ENCODE measurements at places on chromosomes 3 and 15.

- no peak for DNase-seq
These were observed 95.2 kb downstream of the SEMA6D start for GRCh38 chr15:47812470-47812999.

DNA sequence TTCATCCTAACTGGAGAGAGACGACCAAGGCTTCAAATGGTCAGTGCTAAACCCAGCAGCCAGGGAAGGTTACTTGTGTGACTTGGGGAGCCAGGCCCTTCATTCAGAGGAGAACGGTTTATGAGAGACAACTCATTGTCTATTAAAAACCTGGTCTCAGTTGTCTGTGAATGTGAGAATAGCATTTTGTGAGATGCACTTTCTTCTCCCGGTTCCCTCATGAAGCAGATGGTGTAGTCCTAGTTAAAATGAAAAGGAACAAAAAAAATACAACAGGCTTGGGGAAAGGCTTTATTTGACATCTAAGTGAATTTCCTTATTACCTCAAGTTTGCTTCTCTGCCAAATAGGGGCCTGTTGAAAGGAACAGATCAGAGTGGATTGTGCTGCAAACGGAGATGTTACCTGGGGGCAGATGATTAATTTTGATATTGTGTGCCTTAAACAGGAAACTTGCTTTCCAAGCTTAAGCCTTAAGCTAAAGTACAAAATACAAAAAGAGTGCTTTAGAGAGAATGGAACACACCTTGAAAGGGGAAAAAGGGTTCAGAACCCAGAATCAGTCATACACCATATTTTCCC is 202.7 kb upstream of the BHLHE40 start:
- no peak for DNase-seq

- no peak for DNase-seq
These were observed 166.4 kb downstream of the ATG7 start for GRCh38 chr3:11438646-11439045.

DNA sequence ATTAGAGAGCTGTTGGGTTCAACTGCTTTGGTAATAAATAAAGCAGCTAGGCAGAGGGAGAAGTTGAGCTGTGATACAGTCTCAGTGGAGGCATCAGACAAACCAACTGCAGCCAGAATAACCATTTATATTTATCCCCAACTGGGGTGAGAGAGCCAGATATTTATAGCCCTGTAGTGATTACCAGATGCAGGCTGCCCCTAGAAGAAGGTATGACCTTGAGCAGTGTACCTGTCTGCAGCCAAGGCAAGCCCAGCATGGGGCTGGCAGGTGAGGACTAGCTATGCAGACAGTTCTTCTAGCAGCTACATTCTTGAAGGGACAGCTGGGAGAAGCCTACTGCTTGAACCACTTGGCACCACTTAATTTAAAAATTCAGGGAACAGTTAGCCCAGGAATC is 144.4 kb upstream of the EPHA3 start:
- DNase-seq = no peak

GRCh38 chr3:186004209-186004608 is 66.4 kb upstream of the TRA2B start:
- no peak for DNase-seq

DNA sequence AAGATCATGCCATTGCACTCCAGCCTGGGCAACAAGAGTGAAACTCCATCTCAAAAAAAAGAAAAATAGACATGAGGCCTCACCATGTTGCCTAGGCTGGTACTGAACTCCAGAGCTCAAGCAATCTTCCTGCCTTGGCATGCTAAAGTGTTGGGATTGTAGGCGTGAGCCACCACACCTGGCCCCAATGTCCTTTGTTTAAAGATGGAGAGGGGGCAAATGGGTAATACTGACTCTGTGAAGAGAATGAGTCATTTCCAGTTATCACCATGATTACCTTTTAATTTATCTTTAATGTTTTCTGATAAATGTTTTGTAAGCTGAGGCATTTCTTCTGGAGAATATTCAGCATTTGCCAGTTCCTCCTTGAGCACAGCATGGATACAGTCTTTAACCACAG is 2.2 kb downstream of the DYNLT2B start:
- DNase-seq = no peak

- DNase-seq = no peak
These were observed 51.3 kb upstream of the FGD5 start for GRCh38 chr3:14767245-14768051.

- no peak for DNase-seq
These were observed 154.3 kb upstream of the TRIM42 start for GRCh38 chr3:140523600-140523999.

DNA sequence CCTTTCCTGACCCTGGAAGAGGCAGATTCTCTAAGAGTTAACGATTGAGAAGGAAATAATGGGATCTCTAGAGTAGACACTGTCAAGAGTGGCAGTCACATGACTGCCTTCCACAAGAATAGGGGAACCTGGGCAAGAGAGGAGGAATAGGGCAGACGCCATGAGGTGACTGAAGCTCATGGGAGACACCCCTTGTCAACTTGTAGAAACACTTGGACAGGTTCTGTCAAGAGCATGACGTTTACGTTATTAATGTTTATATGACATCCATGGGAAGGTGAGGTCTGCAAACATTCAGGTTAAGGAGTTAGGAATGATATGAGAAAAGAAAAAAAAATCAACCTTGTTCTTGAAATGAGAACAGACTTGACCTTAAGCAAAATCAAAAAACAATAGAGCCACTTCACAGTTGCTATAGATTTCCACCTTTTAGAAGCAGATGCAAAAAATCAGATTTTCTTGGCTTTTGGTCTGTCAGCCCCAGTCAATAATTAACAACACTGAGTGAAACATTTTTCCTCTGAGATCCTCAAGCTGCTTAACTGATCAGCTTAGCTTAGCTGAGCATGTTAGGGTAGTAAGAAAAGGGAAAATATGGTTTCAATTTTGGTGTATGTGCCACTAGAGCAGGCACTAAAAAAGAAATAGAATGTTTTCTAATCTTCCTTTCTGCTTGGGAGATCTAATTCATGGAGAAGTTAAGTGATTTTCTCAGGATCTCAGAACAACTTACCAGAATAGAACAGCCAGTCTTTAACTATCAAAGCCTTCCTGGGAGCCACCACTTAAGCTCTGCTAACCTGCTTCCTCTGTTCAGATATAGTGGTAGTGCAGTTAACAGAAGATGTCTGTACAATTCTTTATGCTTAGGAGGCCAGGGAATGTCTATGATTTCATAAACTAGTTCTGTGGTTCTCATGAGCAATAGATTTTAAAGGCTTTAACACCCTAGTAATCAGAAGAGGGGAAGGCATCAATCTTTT is 116.9 kb downstream of the B3GALNT1 start:
- DNase-seq = no peak

DNA sequence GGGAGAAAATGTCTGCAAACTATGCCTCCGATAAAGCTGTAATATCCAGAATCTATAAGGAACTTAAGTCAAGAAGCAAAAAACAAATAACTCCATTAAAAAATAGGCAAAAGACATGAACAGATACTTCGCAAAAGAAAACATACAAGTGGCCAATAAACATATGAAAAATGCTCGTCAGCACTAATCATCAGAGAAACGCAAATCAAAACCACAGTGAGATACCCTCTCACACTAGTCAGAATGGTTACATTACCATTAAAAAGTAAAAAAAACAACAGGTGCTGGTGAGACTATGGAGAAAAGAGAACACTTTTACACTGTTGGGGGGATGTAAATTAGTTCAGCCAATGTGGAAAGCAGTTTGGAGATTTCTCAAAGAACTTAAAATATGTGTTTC is 498.5 kb upstream of the GRM7 start:
- no peak for DNase-seq

- no peak for DNase-seq
These were observed 78.4 kb downstream of the FBXL2 start for GRCh38 chr3:33355611-33356010.

- DNase-seq = no peak
These were observed 1.9 kb downstream of the MB21D2 start for GRCh38 chr3:192915722-192916121.

DNA sequence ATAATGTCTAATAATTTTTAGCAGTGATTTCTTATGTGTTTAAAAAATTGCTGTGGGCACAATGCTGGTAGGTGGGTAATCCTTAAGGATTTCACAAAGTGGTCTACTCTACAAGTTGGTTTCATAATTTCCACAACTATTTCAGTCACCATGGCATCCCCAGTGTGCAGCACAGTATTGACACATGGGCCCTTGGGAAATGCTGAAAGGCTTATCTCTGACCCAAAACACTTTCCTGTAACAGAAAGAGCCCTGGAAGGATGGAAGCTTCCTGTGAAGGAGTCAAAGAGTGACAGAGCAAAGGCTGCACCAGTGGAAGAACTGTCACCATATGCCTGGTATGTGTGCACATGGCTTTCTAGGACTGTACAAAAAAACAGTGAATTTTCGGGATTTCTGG is 153.7 kb downstream of the ANO10 start:
- DNase-seq = no peak

GRCh38 chr15:59862191-59863155 is 141.6 kb upstream of the FOXB1 start:
- DNase-seq = no peak

DNA sequence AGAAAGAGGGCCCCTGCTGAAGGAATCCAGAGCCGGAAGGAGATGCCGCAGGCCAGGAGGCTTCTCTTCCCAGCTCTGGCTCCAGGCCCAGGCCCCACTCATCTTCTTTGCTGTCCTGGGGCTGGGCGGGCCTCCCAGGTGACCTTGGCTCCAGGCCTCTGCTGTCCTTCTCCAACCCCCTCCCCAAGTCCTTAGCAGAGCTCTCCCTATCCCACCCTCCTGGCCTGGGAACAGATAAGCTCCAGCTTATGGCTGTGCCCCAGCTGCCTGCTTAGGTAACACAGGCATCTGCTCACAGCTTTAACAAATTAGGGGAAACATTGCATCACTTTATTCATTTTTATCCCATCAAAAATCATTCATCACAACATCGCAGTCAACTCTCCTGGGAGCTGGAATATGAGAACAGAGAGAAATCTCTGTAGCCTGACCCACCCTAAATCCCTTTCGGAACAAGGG is 86.9 kb downstream of the SEMA5B start:
- DNase-seq = no peak

- no peak for DNase-seq
These were observed 46.9 kb upstream of the KIF23 start for GRCh38 chr15:69367236-69367635.

- DNase-seq = no peak
These were observed 598.4 kb upstream of the ZNF717 start for GRCh38 chr3:76383781-76384180.

GRCh38 chr15:41279535-41280283 is 48.6 kb downstream of the CHP1 start:
- no peak for DNase-seq

GRCh38 chr3:160130950-160131349 is 94.3 kb upstream of the C3orf80 start:
- no peak for DNase-seq

DNA sequence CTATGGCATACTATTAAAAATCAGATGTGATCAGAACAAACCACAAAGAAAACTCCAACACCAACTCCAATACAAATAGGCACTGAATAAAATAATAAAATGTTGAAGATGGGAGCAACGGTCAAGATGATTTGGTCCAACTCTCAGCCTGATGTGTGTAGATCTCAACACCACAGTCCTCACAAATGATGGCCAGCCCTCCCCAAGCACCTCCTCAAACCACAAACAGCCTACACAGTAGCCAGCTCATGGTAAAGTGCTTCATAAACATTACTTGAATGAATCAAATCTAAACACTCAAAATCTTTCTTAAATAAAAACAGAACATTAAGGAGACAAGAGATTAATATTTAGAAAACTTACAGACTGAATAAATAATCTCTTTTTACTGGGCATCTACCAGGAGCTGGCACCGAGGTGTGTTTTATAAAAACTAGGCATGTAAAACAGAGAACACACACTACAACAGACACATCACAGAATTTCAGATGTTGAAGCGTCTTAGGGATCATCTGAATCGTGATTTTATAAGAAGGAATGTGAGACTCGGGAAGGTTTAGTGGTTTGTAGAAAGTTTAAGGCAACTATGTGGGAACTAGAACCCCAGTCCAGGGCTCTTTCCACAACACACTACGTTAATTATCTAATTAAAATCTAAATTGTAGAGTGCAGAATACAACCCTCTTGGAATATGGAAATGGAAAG is 102.4 kb downstream of the MYLK start:
- DNase-seq = no peak

DNA sequence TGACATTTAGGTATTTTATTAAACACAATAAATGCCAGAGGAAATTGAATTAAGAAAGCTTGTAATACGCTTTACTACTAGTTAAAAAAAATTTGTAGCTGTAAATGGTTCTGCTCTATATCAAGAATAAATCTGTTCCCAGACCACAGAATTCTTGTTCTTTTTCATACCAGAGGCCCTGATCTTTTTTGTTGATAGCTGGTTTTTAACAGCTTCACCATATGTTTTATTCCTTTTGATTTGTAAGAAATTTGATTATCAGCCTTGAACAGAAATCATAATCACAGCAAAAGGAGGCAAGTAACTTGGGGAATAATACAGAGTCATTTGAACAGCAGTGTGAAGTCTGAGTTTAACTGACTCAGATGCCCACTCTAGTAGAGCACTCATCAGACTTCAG is 202.7 kb downstream of the CNTN4 start:
- no peak for DNase-seq

DNA sequence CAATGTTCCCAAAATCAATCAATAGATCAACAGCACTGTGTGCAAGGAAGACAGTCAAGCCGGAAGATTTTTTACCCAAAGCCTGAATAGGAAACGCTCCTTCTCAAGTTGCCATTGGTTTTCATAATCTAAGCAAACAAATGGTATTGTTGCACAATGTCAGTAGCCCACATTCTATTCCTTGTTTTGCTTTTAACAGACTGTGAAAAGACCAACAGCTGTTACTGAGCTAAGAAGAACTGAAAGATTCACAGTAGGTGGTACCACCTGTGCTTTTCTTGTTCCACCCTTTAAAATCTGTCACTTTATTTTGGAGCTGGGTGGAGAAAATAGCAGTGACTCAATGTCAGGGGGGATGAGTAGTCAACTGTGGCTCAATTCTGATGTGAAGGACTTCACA is 357.5 kb upstream of the CADM2 start:
- no peak for DNase-seq

DNA sequence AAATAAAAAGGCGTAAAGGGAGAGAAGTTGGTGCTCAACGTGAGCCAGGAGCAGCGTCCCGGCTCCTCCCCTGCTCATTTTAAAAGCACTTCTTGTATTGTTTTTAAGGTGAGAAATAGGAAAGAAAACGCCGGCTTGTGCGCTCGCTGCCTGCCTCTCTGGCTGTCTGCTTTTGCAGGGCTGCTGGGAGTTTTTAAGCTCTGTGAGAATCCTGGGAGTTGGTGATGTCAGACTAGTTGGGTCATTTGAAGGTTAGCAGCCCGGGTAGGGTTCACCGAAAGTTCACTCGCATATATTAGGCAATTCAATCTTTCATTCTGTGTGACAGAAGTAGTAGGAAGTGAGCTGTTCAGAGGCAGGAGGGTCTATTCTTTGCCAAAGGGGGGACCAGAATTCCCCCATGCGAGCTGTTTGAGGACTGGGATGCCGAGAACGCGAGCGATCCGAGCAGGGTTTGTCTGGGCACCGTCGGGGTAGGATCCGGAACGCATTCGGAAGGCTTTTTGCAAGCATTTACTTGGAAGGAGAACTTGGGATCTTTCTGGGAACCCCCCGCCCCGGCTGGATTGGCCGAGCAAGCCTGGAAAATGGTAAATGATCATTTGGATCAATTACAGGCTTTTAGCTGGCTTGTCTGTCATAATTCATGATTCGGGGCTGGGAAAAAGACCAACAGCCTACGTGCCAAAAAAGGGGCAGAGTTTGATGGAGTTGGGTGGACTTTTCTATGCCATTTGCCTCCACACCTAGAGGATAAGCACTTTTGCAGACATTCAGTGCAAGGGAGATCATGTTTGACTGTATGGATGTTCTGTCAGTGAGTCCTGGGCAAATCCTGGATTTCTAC is at the start of gene RARB:
Gene RARB (plus strand): TSS at position 322 of the 847 bp plus-strand sequence. CDS start 469 bp downstream, at position 791.
- DNase-seq = no peak
